ENCODE measurements at places on chromosomes 5 and 9. TPM values are rescaled to one million over a fixed set of nuclear protein-coding genes. Genes with fewer than 3 reads are reported as not detected.

DNA sequence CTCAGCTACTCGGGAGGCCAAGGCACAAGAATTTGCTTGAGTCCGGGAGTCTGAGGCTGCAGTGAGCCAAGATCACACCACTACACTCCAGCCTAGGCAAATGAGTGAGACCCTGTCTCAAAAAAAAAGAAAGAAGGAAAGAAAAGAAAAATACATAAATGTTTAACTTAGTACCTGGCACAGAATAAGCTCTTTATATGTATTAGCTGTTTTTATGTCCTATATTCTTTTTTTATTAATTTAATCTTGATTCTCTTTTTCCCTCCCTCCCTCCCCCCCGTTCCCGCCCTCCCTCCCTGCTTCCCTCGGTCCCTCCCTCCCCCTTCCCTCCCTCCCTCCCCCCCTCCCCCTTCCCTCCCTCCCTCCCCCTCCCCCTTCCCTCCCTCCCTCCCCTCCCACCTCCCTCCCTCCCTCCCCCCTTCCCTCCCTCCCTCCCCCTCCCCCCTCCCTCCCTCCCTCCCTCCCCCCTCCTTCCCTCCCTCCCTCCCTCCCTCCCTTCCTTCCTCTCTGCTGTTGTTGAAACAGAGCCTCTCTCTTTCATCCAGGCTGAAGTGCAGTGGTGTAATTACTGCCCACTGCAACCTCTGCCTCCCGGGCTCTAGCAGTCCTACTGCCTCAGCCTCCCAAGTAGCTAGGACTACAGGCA lies 135.8 kb upstream of the GRHPR start:
- no peak for DNase-seq

DNA sequence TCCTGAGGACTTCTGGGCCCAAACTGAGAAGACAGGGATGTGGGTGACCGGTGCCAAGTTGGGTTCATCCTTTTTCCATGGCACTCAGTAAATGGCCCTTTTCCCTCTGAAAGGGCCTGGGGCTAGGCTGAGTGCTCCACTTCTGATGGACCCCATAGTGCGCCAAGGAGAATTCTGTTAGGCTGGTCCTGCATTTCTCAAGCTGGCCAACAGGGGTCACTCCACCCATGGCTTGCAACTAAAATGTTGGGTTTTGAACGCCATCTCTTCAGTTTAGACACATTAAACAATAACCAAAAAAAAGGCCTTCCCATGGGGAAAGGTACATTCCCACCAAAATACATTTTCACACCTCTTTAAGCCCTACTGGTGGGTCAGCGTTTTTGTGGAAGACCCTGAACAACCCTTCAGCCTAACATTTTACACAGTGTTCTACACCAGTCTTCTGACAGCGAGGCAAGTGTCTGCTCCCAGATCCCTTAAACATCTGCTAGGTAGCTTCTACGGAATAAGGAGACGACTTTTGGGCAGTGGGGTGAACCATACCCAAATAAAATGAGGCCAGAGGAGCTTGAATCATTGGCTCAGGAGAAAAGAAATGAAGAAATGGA lies 27.3 kb downstream of the CNTFR start:
- no peak for DNase-seq

- DNase-seq, result no peak
Observed at GRCh38 chr5:56328753-56329560, 95.8 kb upstream of the ANKRD55 start.

Gene ARHGEF37
- total RNA-seq, result 1.2 TPM

DNA sequence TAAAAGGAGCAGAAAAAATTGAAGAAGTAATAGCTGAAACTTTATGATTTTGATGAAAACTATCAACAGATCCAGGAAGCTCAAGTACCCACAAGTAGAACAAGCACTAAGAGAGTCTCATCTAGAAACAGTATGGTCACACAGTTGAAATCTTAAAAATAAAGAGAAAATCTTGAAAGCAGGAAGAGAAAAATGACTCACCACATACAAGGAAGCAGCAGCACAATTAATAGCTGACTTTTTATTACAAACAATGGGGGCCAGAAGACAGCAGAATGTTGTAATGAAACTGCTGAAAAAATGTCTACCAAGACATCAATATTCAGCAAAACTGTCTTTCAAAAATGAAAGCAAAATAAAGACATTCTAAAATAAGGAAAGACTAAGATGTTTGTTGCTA lies 1108.3 kb upstream of the DMAC1 start:
- no peak for DNase-seq

Gene TAF11L10
- total RNA-seq, result not detected

GRCh38 chr5:92003806-92004205 lies 620.7 kb upstream of the ARRDC3 start:
- no peak for DNase-seq

DNA sequence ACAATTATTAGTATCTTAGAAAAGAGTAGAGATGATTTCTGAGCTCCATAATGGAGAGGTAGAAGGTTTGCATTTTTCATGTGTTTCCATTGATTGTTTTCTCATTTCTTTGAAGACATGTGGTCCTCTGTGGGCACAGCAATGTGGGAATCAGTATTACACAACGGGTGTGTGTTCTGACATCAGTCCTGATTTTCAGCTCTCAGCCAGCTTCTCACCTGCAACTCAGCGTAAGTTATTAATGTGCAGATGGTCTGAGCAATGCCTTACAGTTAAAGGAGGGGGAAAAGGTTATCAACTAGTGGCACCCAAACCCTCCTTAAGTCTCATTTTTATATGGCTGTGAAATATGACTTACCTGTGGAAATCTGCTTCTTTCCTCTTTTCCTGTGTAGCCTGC lies 59.1 kb downstream of the ITGA2 start:
- no peak for DNase-seq

DNA sequence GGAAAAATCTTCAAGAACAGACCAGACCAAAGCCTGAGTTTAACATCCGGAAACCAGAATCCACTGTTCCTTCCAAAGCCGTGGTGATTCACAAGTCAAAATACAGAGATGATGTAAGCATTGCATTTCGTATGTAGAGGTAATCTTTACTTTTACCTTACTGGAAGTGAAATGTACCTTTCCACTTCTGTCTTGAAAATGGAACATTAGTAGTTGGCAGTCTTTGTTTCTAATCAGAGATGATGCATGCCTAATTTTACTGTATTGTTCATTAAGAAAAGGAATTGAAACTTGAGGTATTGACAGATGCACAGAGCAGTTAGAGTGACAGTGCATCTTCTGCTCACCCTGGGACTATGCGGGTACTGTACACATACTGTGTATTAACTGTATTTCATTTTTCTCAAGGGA lies 34.6 kb downstream of the HABP4 start:
- no peak for DNase-seq

DNA sequence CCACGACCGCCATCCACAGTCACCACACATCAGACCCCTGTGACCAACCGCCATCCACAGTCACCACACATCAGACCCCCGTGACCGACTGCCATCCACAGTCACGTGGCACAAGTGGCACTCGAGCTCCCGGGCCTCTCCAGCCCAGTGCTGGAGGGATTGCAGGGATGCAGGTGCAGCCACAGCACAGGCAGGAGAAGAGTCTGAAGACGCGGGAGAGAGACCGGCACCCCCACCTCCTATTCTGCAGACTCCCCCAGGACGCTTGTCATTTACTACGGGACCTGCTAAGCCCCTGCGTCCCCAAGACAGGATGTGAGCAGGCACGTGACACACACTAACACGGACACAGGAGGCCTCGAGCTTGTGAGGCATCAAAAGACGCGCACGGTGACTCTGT lies 21.1 kb downstream of the TERT start:
- DNase-seq, result no peak

- no peak for DNase-seq
Observed at GRCh38 chr9:78286125-78286524, 10.8 kb upstream of the PSAT1 start.

Data from HFFc6 (cell line).